CD4-positive, alpha-beta T cell treated with Interleukin-21 for 1 hour (primary cell): ENCODE measurements at places on chromosomes 4 and X.
A peak's percentile ranks its signal among the peaks of the same experiment; 100 is the strongest.

GRCh38 chr4:155179216-155179615 lies 29.2 kb upstream of the NPY2R start:
- no peak for DNase-seq

DNA sequence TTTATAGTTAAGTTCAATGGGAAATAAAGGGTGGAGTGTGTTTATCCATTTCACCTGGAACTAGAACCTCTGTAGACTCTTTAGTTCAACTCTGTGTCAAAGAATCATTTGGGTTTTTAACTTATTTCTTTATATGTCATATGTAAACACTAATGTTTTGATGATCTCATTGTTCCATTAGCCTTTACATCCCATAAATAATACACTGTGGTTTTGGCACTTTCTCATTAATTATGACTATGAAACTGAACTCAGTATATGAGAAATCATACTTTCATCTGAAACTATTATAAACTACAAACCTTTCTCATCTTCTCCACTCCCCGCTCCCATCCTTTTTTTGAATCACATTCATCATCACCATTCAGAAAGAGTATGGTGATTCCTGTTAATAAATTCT lies 31.0 kb downstream of the F8 start:
- no peak for DNase-seq

- no peak for DNase-seq
These were observed 196.8 kb downstream of the AFAP1 start for GRCh38 chr4:7742807-7743280.

GRCh38 chr4:17597517-17597916 lies 16.9 kb upstream of the MED28 start:
- no peak for DNase-seq

GRCh38 chr4:87180767-87181166 lies 39.7 kb downstream of the KLHL8 start:
- DNase-seq = no peak

- no peak for DNase-seq
These were observed 735.6 kb downstream of the GLUD2 start for GRCh38 chrX:121782976-121783375.

- DNase-seq = no peak
These were observed 91.8 kb downstream of the PDE5A start for GRCh38 chr4:119536572-119537528.

GRCh38 chr4:24370421-24370820 lies 213.9 kb downstream of the DHX15 start:
- DNase-seq = no peak

DNA sequence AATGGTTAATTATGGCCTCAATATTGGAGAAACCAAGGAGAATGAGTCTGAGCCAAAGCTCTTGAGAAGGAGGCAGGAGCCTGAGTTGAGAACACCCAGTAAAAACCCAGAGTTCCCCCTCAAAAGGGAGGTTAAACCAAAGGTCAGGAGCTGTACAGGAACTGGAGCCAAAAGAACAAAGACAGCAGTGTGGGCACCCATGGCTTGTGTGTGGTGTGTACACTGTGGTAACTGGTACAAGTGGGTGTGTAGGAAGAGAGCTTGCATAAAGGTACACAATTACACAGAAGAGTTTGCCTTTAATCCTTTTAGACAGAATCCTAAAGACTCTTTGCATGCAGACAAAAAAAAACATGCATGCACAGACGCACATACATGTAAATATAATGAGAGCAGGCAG lies 87.1 kb downstream of the IGSF1 start:
- DNase-seq = no peak

DNA sequence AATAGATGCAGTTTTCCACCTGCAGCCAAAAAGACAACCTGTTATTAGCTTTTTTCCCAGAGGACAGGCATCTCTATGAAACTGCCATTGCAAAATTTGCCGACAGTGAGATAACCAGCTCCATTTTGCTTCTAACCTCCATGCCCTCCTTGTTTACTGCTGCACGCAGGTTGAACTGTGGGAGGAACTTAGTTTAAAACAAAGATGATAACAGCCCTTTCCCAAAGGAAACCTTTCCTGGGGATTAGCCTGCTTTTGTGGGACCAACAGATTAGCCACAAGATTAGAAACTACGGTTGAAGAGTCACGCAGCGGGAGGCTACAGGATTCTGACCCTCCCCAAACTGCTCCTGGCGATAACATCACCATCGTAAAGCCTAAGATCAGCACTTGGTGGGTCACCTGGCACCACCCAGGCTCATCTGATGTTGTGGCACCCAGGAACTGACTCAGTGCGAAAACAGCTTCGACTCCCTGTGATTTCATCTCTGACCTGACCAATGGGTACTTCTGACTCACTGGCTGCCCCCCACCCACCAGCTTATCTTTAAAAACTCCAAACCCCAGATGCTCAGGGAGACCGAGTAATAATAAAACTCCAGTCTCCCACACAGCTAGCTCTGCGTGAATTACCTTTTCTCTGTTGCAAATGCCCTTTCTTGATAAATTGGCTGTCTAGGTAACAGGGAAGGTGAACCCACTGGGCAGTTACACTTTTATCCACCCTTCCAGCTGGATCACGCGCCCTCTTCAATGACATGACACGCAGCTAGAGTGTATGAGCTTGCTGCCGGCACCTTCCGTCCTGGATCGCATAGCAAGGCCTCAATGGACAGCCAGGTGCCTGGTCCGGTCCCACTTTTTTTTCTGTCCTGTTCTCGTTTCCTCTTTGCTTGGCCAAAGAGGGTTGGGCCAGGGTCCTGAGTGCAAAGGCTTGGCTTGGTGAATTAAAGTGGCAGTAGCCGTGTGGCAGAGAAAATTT lies 27.2 kb downstream of the NOP14 start:
- DNase-seq = peak; percentile 79

- no peak for DNase-seq
These were observed 11.8 kb upstream of the CD40LG start for GRCh38 chrX:136636121-136636520.

DNA sequence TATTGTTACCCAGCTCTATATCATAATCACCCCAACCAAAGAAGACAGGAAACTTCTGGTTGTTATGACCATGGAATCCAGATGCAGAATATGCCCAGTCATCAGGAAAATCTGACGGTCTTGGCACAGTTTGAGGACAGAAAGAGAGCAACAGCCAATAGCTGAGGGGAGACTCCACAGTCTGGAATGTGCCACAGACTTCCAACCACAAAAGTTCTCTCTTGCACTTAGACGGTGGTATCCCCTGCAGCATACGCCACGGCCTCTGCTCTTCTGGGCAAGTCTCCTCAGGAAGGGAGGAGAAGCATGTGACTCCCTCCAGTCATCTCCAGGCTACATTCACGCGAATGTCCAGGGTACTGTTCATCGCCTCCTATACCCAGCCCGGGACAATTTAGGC lies 18.4 kb downstream of the ZNF827 start:
- DNase-seq = no peak
